ENCODE measurements at places on chromosomes 11 and 22.

DNA sequence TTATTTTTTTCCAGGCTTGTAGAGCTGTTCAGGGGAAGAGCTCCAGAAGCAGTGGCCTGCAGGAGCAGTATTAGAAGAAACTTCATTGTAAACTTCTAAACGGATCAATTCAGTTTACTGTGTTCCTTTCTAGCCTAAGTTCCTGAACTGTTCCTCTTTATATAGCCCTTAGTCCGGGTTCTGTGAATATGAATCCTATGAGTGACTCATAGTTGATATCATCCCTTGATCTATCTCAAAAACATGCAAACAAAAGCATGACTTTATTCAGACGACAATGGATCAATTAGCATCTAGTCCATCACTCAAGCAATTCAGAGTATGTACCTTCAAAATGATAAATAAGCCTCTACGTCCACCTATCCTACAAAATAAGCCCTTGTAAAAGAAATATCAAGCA is at the start of gene MMP12:
MMP12 (minus strand) TSS at position 131 of the 400 bp plus-strand sequence; CDS start at position 86, 45 bp downstream.
- no peak for DNase-seq

DNA sequence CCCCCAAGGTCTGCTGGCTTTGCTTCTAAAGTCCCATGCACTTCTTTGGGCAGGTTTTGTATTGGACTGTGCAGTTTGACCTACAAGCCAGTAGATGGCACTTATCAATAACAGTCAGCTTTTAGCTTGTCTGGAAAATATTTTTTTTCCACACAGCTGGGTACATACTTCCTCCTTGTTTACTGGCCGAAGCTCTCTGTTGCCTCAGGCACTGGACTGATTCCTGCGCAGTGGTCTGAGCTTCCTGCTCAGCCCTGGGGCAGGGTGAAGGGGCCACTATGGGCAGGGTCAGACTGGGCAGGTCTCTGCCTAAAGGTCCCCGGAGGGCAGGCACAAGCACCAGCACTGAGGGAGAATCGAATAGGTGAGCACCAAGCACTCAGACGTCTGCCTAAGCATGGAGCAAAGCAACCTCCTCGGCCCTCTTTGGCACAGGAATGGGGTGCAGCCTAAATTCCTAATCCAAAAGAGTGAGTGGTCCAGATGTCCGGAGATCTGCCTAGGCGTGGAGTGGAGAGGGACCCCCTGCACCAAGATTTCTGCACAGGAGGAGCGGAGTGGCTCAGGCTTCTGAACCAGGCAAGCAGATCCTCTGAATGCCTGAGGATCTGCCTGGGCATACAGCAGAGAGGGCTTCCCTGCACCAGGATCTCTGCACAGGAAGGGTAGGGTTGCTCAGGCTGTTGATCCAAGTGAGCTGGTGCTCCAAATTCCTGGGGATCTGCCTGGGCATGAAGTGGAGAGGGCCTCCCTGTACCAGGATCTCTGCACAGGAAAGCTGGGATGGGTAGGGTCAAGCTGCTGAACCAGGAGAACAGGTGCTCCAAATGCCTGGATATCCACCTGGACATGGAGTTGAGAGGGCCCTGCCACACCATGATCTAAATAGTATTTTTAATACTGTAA is 105.9 kb upstream of the C11orf58 start:
- DNase-seq = no peak

DNA sequence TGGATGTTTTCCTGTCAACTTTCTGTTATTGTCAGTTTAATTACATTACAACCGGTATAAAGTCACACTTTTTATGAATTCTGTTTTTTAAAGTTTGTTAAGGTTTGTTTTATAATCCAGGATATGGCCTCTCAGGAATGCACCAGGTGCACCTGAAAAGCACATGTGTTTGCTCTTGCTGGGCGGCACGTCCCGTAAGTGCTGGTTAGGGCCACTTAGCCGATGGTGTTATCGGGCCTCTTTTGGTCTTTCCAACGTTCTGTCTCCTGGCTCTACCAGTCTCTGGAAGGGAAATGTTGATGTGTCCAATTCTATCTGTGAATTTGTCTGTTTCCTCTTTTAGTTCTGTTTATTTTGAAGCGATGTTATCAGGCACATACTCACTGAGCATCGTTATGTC is 695.7 kb downstream of the BRD1 start:
- DNase-seq = no peak

GRCh38 chr11:12783765-12784164 is 109.5 kb downstream of the TEAD1 start:
- DNase-seq = no peak

DNA sequence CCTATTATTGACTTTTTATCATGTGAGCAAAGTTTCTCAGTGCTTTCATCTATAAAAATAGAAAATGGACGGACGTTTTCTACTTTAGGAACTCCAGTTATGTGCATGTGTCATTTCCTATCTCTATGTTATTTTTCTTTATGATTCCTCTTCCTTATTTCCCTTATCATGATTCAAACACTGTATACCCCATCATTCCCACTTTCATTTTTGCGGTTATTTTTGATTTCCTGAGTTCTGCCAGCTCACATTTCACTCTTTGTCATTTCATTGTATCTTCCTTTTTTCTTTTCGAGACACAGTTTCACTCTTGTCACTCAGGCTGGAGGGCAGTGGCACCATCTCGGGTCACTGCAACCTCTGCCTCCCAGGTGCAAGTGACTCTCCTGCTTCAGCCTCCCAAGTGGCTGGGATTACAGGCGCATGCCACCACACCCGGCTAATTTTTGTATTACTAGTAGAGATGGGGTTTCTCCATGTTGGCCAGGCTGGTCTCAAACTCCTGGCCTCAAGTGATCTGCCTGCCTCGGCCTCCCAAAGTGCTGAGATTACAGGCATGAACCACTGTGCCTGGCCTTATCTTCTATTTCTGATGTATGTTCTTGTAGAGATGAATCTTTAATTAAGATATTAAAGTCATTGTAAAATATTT is 21.5 kb downstream of the C11orf58 start:
- DNase-seq = no peak

DNA sequence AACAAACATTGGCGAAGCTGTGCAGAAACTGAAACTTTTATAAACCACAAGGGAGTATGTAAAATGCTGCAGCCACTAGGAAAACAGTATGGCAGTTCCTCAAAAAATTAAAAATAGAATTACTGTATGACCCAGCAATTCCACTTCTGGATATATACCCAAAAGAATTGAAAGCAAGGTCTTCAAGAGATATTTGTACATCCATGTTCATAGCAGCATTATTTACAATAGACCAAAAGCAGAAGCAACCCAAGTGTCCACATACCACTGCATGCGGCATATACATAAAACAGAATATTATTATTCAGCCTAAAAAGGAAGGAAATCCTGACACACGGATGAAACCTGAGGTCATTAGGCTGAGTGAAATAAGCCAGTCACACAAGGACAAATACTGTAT is 85.8 kb downstream of the RELT start:
- DNase-seq = no peak

GRCh38 chr11:120688163-120688562 is 176.6 kb downstream of the GRIK4 start:
- no peak for DNase-seq

GRCh38 chr11:70456921-70457532 is 58.7 kb downstream of the CTTN start:
- no peak for DNase-seq

DNA sequence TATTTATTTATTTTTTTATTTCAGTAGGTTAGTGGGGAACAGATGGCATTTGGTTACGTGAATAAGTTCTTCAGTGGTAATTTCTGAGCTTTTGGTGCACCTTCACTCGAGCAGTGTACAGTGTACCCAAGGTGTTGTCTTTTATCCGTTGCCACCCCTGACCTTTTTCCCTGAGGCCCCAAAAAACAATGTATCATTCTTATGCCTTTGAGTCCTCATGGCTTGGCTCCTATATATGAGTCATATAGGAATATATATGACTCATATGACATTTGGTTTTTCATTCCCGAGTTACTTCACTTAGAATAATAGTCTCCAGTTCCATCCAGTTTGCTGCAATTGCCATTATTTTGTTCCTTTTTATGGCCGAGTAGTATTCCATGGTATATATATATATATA is 763.9 kb downstream of the NTM start:
- no peak for DNase-seq

DNA sequence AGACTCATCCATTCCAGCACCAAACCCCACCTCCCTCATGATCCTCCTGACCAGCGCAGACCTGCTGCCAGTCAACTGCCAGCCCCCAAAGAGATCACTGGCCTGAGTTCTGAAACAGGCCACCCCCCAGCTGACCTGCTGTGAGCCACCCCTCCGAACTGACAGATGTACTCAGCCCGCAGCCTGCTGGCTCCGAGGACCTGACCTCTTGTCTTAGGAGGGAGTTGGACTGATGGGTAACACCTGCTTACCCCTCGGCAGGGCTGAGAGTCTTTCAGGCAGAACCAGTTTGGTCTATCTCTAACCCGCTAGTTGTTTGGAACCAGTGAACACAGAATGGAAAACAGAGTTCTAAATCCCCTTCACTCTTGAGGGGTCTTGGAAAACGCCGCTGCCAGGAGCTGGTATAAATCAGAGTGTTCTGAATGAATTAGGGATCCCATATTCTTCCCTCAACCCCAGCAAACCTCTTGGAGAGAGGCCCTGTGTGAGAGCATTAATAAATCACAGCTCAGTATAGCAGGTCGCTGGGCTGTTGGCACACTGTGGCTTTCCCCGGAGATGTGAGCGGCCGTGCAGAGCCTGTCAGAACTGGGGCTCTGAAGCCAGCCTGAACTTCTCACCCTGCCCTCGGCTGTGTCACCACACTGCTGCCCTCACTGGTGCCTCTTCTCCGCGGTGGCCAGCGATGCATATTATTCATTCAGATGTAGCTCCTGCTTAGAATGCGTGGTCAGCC is 165.1 kb upstream of the NCAM1 start:
- DNase-seq = no peak

- DNase-seq = no peak
These were observed 79.4 kb downstream of the RBMXL2 start for GRCh38 chr11:7167976-7168740.

- DNase-seq = no peak
These were observed 49.9 kb downstream of the ZBTB16 start for GRCh38 chr11:114109206-114110090.

DNA sequence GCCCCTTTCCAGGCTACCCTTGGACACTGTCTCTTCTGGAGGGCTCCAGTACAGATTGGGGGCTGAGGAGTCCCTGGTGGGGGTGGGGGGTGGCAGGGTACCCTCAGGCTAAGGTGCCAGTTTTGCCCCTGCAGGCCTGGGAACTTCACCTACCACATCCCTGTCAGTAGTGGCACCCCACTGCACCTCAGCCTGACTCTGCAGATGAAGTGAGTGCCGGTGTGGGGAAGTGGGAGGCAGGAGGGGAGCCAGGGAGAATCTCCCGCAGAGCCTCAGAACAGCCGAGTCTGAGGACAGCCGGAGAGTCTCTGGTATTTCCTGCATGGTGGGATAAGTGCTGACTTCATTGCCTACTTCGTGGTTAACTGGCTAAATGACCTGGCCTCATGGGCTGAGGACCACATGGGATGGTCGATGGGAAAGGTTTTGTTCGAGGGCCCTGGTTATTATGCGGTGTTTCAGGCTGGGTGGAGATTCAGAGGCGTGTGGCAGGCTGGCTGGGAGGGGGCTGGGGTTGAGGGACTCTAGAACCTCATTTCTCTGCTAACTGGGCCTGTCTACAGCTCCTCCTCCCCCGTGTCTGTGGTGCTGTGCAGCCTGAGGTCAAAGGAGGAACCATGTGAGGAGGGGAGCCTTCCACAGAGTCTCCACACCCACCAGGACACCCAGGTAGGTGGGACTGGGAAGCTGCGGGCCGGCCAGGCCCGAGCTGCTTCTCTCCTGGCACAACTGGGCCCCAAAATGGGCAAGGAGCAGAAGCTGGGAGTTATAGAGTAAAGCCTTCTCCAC is 8.5 kb downstream of the TMEM258 start:
- DNase-seq = no peak

DNA sequence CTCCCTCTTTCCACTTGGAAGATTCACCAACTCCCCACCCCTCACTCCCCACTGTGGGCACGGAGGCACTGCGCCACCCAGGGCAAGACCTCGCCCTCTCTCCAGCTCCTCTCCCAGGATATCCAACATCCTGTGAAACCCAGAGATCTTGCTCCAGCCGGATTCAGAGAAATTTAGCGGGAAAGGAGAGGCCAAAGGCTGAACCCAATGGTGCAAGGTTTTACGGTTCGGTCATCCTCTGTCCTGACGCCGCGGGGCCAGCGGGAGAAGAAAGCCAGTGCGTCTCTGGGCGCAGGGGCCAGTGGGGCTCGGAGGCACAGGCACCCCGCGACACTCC is 397 bp upstream of the CD44 start:
- DNase-seq = no peak

DNA sequence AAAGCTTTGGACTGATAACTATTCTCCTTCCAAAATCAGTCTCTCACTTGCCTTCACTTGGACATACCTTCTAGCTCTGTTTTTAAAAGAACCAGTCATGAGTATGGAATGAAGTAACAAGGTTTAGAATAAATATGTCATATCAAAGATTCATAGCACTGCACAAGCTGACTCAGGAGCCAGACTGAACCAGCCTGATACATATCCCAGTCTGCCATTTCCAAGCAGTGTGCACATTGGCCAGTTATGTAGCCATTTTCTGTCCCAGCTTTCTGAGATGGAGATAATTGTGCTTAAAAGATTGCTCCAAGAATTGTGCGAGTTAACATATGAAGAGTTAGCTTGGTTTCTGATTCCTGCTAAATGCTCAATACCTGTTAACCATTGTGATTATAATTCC is 311.3 kb downstream of the C11orf87 start:
- no peak for DNase-seq

GRCh38 chr11:1690167-1691025 is 6.6 kb upstream of the KRTAP5-6 start:
- no peak for DNase-seq

GRCh38 chr11:8360086-8360828 is 96.6 kb upstream of the LMO1 start:
- DNase-seq = no peak

DNA sequence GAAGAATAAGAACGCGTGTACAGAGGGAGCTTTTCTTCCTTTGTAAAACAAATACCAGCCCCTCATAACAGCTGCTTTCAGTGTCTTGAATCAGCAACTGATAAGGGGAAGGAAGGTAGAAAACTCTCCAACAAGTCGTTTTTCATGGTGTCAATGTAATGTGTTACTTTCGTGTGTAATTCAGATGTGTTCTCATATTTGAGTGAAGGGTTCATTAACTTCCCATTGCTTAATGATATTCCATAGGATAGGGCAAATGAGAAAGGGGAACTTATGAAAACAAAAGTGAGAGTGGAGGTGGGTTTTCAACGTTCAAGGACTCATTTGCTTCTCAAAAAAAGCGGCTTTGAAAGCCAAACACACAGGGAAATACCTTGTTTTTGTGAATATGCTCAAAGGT is 452.1 kb downstream of the NTM start:
- no peak for DNase-seq

DNA sequence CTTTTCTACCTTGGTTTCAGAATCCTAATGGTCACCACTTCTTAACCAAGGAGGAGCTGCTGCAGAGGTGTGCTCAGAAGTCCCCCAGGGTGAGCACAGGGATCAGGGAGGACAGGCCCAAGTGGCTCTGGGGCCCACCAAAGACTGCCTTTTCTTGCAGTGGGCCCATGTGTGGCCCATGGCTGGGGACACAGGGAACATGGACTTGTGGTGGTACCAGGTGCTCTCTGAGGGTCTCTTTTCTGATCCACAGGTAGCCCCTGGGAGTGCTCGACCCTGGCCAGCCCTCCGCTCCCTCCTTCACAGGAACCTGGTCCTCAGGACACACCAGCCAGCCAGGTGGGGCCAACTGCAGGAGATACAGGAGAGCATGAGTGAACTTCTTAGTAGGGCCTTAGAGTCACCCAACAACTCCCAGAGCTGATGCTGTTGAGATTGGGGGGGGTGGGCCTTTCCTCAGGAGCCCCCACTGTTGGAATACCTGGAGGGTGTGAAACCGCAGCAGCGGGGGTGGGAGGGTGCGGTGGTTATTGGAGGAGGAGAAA is 2.0 kb downstream of the MUS81 start:
- DNase-seq = no peak

- DNase-seq = peak; percentile 48
These were observed 2.2 kb downstream of the BCR start for GRCh38 chr22:23182309-23183060.
